Germinal center (tissue), 1 donor: ENCODE measurements at places on chromosomes 5 and 9.

DNA sequence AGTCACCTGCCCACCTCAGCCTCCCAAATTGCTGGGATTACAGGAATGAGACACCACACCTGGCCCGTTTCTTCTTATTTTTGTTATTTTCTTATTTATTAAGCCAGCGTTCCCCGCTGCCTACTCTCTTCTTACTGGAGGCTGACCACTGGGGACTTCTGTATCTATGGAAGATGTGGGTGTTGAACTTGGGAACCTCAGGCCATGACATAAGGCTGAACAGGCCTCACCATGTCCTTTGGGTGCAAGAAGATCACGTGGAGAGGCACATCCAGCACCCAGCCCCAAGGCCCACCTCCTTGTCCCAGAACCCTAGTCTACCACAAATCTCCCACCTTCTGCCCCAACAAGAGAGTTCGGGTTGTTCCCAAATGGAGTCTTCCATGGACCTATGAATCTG lies 59.4 kb upstream of the NEK6 start:
- no peak for DNase-seq

GRCh38 chr9:111463048-111463447 lies 21.1 kb downstream of the ECPAS start:
- no peak for DNase-seq

GRCh38 chr5:32837211-32837610 lies 126.1 kb downstream of the NPR3 start:
- DNase-seq = no peak

DNA sequence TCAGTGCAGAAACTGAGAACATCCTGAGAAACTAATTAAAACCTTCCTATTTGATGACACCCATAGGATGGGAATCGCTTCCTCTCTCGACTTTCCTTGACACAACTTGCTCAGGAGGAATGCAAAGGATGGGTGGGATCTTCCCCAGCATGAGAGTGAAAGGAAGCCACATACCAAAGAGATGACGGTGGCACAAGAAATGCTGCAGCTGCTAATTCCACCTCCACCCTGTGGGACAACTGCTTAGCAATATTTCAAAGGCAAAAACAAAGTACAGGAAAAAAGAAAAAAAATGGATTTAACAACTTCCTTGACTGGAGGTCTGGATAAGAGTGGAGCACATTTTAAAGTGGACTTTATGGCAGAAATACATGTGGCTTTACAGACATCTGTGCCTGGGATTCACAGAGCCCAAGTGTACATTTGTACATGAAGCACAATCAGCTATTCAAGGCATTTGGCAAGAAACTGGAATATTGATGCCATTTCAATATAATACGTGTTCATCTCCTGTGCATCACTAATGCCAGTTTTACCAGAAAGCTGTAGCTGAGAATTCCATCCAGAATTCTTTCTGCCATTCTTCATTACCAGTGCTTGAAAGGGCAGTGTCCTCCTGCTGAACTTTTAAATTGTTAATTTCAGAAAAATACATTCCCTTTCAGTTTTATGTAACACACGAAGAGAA lies 359.2 kb upstream of the ACTBL2 start:
- no peak for DNase-seq

GRCh38 chr9:805151-805550 lies 36.3 kb upstream of the DMRT1 start:
- DNase-seq = no peak

DNA sequence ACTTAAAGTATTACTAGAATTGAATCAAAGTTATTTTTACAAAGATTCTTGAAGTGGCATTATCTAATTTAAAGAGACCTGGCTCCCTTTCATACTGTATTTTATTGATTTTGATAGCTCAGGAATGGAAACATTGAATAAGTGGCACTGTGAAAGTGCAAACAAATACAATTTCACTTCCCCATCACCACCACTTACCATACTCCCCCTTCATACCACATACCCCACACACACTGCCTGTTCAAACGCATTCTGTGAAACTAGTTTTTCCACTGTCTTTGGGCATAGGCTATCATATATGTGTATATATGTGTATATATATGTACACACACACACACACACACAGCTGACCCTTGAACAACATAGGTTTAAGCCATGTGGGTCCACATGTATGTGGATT lies 62.1 kb upstream of the ATG10 start:
- DNase-seq = no peak

DNA sequence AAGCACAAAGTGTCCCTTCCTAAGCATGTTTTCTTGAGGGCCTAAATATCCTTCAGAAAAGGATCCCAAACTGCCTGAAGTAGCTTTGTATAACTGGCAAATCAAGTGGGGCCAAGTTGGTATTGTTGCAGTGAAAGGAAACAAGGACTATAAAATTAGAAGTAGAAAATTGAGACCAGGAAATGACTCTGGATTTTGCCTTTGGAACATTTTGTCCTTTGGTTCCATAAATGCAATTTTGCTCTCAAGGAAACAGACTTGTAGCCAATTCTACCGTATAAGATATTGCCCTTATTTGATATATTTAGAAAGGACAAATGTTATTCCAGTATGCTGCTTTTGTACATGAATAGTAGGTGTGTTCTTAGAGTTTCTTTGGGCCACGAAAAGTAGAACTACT lies 34.4 kb downstream of the RABGAP1 start:
- no peak for DNase-seq

- no peak for DNase-seq
These were observed 123.0 kb downstream of the C9orf50 start for GRCh38 chr9:129497813-129498450.

- no peak for DNase-seq
These were observed 15.9 kb downstream of the ENG start for GRCh38 chr9:127838375-127839078.

- peak; percentile 89 for DNase-seq
These were observed 13.3 kb downstream of the TRIM7 start for GRCh38 chr5:181191526-181192336.

GRCh38 chr5:175230299-175230698 lies 213.7 kb downstream of the DRD1 start:
- DNase-seq = no peak

DNA sequence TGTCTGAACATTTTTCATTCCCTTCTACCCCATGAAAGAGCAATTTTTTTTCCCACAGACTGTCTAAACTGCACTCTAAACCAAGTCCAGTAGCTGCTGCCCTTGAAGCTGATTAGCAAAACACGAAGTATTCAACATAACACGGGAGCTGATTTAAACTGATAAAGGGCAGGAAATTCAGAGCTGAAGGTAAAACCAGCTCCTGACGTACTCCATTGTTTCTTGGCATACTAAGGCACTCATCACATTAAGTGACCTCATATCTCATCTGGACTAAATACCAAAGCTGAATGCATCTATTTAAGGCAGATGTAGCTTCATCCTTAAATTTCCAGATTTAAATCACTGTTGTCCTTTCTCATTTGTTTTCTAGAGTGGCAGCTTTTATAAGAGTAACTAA lies 12.0 kb downstream of the GDF9 start:
- no peak for DNase-seq
